Activated naive CD4-positive, alpha-beta T cell (primary cell): ENCODE measurements at places on chromosomes 12 and 14.

GRCh38 chr12:10557329-10557728 lies 51.6 kb downstream of the EIF2S3B start:
- no peak for DNase-seq

- DNase-seq = no peak
These were observed 3.9 kb downstream of the RABGGTA start for GRCh38 chr14:24267516-24267915.

GRCh38 chr12:64580681-64581080 lies 29.6 kb upstream of the RASSF3 start:
- DNase-seq = no peak

- no peak for DNase-seq
These were observed 141.0 kb downstream of the PAH start for GRCh38 chr12:102776041-102776440.

GRCh38 chr14:89650077-89650978 lies 233.3 kb upstream of the FOXN3 start:
- DNase-seq = no peak

DNA sequence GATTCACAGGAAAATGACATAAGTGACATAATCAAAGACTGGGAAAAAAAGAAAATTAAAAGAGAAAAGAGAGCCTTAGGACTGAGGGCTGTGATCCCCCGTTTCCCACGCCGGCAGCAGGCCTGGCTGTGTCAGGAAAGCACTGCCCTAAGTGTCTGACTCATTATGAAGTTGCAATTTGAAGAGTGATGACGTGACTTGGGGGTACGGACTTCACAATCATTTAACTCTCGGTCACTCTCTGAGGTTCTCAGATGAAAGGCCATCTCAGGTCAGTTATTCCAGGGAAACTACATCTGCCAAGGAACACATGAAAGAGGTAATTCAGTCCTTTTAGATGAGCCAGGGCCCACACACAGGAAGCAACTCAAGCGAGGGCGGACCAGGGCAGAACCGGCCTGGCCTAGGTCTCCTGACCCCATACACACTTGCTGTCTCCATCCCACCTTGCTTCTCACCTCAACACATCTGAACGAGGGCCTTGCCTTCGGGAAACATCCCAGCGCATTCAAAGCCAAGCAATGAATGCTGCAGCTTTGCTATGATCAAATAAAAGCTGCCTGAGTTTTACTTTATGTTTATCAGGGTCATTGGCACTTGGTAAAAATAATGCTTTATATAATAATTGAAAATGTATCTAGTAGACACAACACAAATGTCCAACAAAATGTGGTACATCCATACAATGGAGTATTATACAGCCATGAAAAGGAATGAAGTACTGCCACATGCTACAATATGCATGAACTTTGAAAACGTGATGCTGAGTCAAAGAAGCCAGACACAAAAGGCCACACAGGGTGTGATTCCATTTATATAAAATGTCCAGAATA lies 2.7 kb downstream of the SSH1 start:
- no peak for DNase-seq

- no peak for DNase-seq
These were observed 59.0 kb upstream of the ARID2 start for GRCh38 chr12:45670346-45671065.

DNA sequence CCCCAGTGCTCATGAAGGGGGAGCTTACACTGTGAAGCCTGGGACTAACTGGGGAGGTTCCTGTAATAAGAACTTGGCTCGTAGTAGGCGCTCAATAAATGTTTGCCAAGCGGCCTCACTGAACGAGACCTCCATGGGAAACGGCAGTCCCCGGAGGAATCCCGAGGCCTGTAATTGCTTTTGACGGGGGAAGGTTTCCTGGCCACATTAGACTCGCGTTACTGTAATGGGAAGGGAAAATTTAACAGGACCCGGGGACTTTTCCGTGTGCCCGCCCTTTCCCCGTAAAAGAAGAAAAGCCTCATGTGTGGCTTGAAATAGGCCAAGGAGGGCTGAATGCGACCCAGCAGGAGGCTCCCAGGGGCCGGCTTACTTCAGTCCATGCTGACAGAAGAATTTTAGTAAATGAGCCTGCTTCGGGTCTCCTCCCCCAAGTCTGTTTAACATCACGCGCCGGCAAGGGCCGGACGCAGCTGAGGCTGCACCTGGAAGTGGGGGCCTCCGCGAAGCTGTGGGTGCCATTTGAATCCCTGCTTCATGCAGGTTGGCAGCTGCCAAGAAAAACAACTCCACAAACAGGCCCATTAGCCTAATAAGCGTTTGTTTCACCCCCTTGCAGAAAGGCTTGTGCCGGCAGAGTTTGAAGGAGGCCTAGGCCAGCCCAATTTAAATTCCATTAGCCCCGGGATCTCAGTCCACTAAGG lies 39.8 kb upstream of the PWP1 start:
- no peak for DNase-seq

DNA sequence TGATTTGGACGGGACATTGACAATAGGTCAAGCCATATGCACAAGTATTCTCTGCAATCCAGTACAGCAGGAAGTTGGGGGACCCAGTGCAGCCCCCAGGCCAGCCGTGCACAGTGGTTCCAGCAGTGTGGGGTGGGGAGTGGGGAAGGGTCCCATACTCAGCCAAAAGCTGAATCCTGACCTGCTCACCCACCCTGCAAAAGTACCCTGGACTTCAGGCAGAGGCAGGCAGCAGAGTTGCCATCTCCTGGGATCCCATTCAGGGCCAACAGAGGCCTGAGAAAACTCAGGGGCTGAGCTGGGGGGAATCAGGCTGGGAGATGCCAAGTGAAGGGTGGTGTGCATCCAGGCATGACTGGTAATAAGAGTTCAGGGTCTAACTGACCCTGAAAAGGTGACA lies 83.9 kb downstream of the ALG10 start:
- DNase-seq = no peak

DNA sequence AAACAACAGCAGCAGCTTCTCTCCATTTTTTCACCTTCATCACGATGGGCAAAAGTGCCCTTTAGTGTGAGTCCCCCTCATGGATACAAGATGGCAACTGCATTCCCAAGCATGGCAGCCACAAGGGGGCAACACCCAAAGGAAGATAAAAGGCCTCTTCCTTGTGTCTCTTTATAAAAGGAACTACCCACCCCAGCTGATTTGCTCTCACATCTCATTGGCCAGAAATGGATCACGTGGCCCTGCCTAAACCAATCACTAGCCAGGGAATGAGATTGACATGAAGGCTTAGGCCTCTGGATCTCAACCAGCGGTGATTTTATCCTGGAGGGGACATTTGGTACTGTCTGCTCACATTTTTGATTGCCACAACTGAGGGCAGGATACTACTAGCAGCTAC lies 21.9 kb upstream of the IFT81 start:
- no peak for DNase-seq

GRCh38 chr14:94485944-94486841 lies 10.2 kb upstream of the SERPINA9 start:
- DNase-seq = peak; percentile 3

GRCh38 chr12:19208456-19208855 lies 78.9 kb downstream of the PLEKHA5 start:
- no peak for DNase-seq

GRCh38 chr14:23432102-23432925 lies 3.1 kb downstream of the MYH7 start:
- DNase-seq = no peak

- no peak for DNase-seq
These were observed 45.1 kb upstream of the CHGA start for GRCh38 chr14:92877757-92878431.

- no peak for DNase-seq
These were observed 45.5 kb downstream of the RAD52 start for GRCh38 chr12:904010-904414.

GRCh38 chr14:100342195-100342594 lies 19.1 kb downstream of the SLC25A47 start:
- no peak for DNase-seq

DNA sequence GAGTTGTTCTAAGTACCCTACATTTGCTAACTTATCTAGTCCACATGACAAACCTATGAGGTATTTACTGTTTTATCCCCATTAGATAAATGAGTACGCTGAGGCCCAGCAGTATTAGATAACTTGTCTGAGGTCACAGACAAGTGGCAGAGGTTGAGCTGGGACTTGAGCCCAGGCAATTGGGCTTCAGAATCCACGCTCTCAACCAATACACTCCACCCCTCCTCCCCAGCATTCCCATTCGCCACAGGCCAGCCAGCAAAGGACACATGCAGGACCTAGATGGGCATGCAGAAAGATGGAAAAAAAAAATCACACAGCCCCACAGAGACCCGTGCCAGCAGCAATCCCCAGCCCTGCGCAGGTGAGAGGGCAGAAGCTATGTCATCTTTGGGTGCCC lies 12.4 kb downstream of the HDAC7 start:
- no peak for DNase-seq

DNA sequence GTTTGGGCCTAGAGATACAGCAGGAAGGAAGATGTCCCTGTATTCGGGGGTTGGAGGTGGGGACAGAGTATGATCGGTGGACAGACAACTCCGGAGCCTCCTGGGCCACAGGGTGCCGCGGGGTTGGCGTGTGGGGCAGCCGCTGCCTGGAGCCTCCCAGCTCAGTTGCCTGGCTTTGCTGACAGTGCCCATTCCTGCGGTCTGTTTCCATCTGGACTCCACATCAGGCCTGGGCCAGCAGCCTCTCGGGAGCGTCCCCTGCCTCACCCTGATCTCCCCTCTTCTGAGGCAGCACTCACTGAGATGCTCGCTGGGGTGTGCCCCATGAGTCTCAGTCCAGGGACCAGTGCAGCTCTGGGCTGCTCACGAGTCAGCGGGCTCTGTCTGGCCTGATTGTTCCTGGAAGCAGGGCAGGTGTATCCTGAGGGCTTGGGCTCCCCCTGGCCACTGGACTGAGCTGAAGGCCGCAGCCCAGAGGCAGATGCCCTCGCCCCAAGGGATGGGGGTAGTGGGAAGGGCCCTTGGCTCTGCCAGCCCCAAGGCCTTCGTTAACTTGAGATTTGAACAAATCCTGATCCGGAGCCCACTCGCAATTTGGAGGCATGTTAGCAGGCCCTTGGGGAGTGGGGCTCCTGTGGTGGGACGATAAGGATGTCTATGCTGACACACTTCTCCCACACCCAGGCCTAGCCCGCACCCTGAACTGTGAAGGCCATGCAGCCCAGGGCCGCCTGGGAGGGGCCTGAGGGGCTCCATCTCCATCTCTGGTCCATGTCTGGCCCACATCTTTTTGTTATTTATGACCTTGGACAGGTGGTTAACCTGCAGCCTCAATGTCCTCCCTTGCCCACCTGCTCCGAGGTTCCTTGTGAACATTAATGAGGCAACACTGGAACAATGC lies 7.5 kb downstream of the HIP1R start:
- no peak for DNase-seq

DNA sequence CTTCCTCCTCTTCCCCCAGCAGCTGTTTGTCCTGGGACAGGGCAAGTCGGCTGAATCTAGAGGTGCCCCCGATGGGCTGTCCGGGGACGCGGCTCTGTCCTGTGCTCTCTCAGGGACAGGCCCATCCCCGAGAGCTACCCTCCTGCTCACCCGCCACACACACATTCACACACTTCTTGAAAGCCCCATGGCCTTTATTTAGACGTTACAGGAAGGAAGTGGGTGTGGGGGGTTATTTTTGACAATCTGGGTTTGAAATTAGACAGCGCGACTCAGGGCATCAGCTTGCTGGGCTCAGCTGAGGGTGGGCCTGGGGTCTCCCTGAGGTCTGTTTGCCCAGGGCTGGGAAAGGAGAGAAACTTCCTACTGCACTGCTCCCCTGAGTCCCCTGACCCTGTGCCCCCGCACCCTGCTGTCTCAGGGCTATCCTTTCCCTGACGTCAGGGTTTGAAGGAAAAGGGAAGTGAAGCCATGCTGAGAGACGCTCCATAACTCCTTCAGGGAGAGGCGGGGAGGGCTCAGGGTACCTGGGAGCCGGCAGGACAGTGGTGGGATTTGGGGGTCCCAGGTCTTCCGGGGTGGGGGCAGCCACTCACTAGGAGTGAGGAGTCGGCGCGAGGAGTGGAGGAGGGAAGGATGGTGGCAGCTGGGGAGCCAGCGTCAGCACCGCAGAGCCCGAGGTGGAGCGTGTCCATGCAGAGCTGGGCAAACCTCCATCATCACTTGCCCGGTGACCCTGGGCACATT lies 8.1 kb downstream of the PTPN6 start:
- peak; percentile 49 for DNase-seq

DNA sequence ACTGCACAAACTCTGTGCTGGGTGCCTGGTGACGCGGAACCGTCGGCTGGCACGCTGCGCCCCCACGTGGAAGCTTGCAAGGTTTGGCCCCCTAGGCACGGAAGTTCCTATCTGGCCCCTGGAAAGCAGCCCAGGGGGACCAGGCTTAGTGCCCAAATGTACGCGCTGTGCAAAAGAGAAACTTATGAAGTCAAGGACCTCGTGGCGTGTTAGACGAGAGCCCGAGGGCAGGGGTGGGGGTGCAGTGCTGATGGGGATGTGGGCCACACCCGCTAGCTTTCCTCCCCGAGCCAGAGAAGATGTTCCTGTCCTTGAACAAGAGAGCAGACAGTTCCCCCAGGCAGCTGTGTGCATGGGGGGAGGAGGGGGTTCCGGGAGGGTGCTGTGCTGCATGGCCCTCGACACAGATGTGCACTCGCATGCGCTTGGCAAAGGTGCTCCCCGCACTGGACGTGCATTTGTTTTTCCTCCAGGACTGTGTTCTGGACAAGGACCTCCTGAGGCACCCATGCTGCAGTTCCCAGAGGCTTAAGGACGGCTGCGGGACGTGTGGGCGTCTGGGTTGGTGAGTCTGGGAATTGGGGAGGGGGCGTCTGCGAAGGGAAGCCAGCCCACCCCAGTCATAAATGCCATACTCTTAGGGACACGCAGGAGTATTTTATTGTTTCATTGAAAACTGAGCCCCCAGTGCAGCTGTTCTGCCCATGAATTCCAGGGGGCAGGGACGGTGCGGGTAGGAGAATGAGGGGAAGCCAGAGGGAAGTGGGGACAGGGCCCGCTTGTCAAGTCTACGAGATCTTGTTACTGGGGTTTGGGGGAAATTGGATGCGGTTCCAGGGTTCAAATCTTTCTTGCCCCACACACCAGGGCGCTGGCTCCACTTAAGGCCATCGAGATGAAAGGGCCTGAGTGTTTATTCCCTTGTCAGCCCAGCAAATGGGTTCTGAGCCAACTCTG lies 80.0 kb downstream of the NTF3 start:
- DNase-seq = no peak

DNA sequence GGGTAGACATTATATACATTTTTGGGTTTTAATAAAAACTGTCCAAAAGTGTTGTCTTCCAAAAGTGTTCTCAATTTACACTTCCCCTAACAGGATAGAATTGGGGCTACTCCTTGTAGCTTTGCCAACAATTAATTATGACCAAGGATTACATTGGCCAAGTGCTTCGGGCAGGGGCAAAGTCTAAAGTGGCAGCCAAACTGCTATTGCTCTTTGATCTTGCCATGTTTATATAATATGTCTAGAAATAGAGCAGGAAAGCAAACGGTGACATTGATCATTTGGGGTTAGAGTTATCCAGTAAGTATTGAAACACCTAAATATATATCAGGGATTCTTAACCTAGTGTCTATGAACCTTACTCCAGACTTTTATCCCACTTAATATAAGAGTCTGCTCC lies 31.2 kb upstream of the IGF1 start:
- no peak for DNase-seq
